RKO (cell line): ENCODE measurements at places on chromosomes 5 and 9.

DNA sequence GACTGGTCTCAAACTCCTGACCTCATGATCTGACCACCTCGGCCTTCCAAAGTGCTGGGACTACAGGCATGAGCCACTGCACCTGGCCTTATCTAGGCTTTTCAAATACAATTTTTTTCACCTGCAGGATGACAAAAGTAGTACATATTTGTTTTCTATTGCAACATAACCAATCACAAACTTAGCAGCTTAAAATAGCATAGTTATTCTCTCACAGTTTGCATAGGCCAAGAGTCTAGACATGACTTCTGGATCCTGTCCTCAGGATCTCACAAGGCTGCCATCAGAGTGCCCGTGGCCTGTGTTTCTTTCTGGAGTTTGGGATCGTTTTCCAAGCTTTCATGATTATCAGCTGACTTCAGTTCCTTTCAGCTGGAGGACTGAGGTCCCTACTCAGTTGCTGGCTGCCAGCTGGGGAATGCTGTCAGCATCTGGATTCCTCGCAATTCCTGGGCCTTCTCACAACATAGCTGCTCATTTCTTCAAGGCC lies 348.9 kb downstream of the ARHGEF28 start:
- DNase-seq = no peak

GRCh38 chr9:7656636-7657035 lies 142.9 kb downstream of the DMAC1 start:
- no peak for DNase-seq

DNA sequence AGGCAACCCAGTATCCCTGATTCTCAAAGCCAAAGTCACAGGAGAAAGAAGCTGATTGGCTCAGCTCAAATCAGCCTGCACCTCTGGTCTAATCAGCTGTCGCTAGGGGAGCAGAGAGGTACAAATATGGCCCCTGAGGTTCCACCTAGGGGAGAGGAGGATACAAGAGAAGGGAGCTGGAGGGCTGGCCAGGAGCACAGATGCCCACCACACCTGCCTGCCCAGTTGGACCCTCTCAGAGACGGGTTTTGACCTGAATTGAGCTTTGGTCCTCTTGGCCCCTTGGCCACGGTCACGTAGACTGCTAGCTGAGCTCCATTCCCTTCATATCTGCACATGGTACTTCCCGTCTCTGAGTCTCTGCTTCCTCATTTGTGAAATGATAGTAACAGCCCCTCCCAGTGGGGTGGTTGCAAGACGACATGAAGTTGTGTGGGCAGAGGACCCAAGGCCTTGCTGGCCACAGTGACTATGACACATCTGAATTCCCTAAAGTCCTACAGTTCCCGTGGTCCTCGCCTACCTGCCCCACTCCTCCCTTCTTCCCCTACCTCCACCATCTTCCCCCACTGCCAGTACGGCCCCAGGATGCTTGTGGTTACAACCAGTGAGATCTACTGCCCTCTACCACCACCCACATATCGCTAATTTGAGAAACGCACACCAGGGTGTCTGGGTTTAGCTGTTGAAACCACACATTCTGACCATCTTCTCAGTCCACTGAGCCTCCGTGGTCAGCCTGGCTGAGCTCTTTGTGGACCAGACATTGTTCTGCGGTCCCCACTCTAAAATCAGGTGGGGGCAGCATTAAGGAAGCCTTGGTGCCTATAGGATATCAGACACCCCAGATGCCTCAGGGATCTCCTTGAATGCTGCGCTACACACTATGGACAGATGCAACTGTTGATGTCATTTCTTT lies 60.3 kb upstream of the NEK6 start:
- no peak for DNase-seq

DNA sequence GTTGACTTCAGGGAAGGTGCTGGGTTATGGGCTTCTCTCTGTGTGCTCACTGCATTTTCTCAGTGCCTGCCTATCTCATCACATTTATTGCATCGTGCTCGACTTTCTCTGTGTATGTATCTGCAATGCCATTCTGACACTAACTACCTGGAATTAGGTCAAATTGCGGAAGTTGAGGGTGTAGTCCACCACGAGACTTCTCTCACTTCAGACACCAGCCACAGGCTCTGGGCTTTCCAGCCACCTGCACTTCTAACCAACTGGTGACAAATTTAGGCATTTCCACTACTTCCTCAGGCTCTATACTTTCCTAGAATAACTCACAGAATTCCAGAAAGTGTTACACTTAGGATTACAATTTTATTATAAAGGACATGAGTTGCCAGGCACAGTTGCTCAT lies 188.6 kb upstream of the ZNF608 start:
- DNase-seq = no peak

- DNase-seq = no peak
These were observed 34.2 kb downstream of the MEGF10 start for GRCh38 chr5:127324756-127325155.

GRCh38 chr5:109155625-109156024 lies 254.1 kb downstream of the PJA2 start:
- DNase-seq = no peak

- no peak for DNase-seq
These were observed 250.1 kb upstream of the MEF2C start for GRCh38 chr5:89133129-89133528.

DNA sequence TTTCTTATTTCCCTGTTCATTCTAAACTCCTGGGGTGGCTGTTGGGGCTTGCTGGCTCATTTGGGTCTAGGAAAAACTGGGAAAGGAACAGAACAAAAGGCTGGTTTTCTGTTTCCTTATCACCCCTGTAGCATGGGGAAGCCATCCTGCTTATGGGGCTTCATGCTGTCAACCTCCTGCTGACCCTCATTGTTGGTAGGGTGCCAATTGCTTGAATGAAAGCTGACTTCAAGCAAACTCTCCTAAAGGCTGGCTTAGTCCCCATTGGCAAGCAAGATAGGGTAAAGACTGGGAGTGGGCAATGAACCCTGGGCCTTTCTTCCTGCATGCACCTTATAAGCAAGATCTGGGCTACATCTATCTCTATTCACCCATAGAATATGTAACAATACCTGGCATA lies 511.6 kb downstream of the DMAC1 start:
- DNase-seq = no peak

DNA sequence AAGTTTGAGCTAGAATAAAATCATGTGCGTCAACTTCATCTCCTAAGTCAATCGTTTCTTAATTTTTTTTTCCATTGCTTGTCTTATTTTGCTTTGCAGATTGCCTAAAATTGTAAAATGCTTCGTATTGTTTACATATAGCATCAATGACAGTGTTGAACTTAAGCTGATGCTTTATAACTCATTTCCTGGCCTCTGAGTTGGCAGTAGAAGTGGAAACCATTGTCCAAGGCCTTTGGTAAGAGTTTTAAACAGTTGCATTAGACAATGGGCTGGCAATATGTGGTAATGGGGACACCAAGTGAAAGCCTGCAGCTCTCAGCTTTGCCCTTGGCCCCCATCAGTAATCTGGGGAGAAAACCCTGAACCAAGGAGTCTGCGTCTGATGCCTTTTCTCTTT lies 154.8 kb upstream of the GAS1 start:
- no peak for DNase-seq

- no peak for DNase-seq
These were observed 42.6 kb upstream of the ANKRD18A start for GRCh38 chr9:38662763-38663593.

DNA sequence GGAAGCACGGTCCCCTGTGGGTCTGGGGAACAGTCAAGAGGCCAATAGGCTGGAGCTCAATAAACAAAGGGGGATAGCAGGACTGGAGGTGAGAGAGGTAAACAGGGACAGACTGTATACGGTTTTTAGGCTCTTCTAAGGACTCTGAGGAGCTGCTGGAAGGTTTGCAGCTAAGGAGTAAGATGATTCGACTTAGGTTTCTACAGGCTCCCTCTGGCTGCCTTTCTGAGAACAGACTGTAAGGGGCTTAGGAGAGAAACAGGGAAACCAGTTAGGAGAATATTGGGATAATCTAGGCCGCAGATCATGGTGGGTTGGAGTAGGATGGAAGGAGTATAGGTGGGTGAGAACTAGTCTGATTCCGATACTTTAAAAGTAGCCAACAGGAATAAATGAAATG lies 10.4 kb downstream of the CDK5RAP2 start:
- no peak for DNase-seq

DNA sequence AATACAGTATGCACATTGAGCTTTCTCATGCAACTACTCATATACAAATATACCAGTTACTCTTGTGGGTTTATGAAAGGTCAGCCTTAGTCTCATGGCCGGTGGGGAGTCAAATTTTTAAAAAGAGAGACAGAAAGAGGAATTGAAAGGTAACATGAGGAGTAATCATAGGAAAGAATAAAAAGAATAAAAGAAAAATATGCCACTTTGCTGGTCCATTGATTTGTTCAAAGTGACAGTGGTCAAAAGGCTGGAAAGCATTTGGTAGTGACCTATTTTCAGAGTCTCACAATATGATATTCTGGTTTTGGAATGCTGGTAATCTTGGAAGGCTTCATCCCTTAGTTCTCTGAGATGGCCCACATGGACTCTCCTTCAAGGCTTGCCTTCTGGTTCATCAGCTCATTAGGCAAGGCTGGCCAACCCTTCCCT lies 67.0 kb downstream of the ZNF366 start:
- no peak for DNase-seq

- DNase-seq = peak; percentile 52
These were observed 955 bp upstream of the GALNT12 start for GRCh38 chr9:98806394-98807035.

DNA sequence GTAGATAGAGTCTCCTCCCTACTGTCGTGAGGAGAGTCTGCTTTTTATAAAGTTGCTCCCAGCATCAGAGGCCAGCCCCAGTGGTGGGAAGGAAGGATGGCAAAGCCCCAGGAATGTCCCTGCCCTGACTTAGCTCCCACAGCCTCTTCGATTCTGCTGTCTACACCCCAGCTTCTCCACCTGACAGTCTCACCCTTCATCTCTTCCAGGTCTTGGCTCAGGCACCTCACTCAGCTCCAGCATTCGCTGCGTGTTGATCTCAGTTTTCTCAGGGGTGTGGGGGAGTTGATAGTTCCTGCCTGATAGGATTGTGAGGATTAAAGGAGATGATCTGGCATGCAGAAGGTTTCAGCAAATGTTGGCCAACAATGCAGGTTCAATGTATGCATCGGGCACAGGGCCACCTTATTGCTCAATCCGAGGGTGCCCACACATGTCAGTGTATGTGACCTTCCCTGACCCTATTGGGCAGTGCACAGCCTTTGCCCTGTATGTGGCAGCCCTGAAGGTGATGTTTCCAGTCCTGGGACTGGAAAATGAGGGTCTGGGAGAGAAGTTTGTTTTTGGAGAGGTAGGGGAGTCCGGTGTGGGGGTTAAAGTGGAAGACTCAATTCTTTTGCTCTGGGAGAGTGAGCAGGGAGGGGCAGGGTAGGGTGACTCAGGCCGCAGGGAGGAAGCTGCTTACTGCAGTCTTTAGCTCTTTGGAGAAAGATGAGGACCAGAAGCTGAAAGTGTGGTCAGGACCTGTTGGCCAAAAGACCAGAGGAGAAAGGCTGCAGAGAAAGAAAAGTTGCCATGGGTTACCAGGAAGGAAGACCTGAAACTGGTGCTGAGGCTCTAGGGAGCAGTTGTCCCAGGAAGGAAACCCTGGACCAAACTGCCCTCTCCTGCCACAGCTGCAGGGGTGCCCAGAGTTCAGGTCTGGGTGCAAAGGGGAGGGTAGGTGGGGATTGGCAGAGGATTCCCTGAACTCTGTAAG lies 153.2 kb downstream of the MACROH2A1 start:
- DNase-seq = no peak

GRCh38 chr5:126965061-126965475 lies 65.3 kb downstream of the MARCHF3 start:
- peak; percentile 41 for DNase-seq

GRCh38 chr5:150464554-150465012 lies 15.0 kb upstream of the RPS14 start:
- DNase-seq = no peak

GRCh38 chr9:134053941-134054761 lies 13.7 kb downstream of the BRD3 start:
- DNase-seq = no peak

GRCh38 chr9:126316085-126316655 lies 10.5 kb upstream of the MVB12B start:
- no peak for DNase-seq

GRCh38 chr5:157022024-157022423 lies 36.9 kb downstream of the HAVCR1 start:
- peak; percentile 7 for DNase-seq

DNA sequence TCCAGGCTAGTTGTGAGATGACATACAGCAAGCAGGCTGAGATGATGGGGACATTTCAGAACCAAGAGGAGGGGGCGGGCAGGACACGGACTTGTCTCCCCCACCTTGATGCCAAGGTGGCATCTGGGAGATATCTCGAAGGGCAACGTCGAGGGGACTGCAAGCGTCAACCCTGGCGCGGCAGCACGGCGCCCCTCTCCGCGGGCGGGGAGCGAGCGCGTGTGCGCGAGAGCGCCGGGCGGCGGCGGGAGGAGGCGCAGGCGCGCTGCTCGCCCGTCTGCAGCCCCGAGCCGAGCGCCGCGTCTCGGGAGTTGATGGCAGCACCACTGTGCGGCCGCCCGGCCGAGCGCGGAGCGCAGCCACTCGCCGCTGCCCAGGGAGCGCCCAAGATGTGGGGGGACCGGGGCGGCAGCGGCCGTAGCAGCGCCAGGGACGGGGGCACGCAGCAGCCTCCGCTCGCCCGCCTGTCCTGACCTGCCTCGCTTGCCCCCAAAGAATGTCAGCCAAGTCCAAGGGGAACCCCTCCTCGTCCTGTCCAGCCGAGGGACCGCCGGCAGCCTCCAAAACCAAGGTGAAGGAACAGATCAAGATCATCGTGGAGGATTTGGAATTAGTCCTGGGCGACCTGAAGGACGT lies at the start of gene PRR16:
PRR16 (plus strand) TSS at position 310 of the 636 bp plus-strand sequence.
- DNase-seq = no peak

GRCh38 chr5:9209846-9210492 lies 335.9 kb downstream of the SEMA5A start:
- no peak for DNase-seq

DNA sequence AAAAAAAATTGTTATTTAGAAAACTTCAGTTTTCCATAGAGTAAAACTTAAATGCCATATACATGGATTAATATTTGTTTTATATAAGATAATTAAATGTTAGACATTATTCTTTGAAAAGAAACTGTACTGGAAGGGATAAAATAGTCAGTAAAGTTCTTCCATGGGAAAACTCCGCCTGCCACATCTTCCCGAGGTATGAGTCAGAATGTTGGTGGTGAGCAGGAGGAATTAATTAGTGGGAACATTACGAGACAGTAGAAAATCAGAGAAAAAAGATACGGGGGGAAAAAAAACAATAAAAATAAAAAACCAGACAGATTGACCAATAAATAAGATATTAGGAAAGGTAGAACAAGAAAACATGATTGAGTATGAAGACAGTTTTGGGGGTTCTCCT lies 930.3 kb upstream of the C9orf72 start:
- DNase-seq = no peak
